ENCODE measurements at places on chromosomes 4 and X.

DNA sequence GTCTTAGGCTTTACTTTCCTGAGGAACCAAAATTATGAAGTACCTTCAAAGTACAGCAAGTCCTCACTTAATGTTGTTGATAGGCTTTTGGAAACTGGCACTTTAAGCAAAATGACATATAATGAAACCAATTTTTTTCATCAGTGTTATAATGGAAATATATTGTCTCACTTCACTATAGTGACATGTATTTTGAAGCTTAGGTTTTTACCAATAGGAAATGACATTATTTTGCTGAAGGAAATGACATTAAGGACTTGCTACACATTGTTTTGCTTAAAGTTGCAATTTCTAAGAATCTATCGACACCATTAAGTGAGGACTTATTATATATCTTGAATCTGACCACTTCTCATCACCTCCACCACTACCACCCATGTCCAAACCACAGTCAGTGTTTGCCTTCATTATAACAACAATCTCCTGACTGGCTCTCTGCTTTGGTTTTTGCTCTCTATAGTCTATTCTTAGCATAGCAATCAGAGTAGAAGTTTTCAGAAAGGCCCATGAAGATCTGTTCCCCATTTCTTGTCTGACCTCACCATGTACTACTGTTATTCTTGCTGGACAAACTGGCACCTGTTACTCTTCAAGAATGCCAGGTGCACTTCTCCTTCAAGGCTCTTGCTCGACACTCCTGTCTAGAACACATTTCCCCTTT lies 311.2 kb downstream of the BMPR1B start:
- no peak for DNase-seq

- no peak for DNase-seq
Observed at GRCh38 chr4:142030010-142030409, 393.6 kb downstream of the IL15 start.

- DNase-seq = peak; percentile 44
Observed at GRCh38 chrX:39759526-39760224, 338.1 kb downstream of the BCOR start.

DNA sequence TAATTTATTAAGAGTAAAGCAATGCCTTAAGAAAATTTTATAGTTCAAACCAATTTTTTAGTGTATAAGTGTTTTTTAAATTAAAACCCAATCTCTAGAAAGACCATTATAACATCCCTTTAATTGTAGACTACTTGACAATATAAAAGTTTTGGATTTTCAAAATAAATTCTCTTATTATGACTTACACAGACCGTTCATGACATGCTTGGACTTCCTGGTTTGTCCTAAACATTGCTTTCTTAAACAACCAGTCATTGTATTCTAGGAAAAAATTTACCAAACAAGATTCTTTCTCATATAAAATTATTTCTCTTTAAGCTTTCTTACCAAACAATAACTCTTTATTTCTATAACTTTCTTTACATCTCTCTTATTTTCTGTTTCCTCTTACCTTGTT lies 49.0 kb upstream of the CXorf51A start:
- DNase-seq = no peak

- no peak for DNase-seq
Observed at GRCh38 chr4:67700116-67700737, 728 bp downstream of the UBA6 start.

DNA sequence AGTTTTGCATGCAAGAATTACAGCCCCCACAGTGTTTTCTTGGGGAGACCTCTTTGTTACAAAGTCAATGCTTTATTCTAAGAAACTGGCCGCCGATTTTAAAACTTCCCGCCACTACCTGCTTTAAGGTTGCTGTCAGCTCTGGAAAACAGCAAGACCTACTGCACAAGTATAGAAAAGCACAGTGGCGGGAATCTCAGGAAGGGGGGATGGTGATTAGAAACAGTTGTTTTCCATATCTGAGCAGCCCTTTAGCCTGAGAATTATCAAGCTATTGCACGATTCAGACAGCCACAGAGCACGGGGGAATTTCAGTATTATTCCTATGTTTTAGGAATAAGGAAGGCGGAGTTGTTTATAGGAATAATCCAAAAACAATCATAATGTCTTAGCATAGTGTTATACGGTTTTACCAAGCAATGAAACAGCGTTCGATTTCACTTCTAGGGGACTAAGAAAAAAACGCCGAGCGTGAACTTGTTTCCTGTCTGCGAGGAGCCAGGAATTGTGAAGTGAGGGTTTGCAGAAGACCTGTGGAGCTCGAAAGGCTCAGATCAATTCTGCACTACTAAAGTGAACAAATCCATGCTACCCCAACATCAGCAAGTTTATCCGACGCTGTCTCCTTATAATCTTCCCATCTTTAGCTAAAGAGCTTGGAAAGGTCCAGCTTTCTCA lies 81.3 kb downstream of the HMGN5 start:
- DNase-seq = no peak

DNA sequence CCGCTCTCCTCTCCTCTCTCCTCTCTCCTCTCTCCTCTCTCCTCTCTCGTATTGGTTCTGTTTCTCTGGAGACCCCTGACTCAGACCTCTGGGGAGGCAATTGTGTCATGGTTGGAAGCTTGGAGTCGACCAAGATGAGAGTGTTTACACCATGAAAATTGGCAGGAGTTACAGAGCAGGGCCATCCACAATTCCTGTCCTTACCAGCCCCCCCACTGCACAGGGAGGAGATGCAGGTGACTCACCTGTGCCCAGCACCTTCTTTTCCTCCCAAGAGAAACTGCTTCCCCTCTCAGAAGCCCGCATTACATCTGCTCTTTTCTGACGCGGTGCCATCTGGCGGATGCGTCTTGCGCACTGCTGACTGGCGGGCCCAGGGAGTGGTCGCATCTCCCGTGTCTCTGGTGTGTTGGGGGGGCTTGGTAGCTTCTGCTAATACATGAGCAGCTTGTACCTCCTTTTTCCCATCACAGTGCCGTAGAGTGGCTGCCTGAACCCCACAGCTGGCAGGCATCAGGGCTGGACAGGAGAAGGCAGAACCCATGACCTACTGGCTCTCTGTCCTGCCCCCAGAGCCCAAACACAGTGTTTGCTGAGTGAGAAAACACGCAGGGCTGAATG lies 31.4 kb upstream of the GPR78 start:
- DNase-seq = no peak

DNA sequence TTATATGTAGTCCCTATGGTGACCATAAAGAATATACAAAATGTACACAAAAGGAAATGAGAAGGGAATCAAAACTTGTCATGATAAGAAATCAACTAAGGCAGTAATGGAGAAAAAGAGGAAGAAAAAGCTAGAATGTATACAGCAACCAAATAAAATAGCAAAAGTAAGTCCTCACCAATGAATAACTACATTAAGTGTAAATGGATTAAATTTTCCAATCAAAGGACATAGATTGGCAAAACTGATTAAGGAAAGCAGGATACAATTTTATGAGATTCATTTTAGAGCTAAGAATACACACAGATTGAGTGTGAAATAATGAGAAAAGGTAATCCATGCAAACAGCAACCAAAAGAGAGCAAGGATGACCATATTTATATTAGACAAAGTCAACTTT lies 157.4 kb downstream of the TET2 start:
- no peak for DNase-seq

- no peak for DNase-seq
Observed at GRCh38 chr4:19831644-19832285, 419.9 kb upstream of the SLIT2 start.

GRCh38 chrX:85992811-85993229 lies 54.5 kb downstream of the CHM start:
- DNase-seq = no peak

GRCh38 chrX:139640259-139640658 lies 67.7 kb downstream of the MCF2 start:
- DNase-seq = no peak

DNA sequence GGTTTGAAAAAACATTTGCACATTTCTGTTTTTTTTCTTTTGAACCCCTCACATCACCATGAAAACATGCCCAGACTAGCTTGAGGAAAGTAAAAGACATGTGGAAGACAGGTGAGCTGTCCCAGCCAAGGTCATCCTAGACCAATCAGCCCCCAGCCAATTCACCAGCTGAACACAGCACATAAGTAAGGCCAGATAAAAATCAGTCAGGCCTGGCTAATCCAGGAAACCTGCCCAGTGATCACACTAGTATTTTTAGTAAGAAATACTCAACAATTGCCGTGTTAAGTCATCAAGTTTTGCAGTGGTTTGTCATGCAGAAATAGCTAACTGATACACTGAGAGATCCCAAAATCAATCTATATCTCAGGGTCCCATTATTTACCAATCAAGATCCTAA lies 4.4 kb upstream of the SMR3A start:
- no peak for DNase-seq

GRCh38 chr4:30721185-30722091 lies 1.3 kb downstream of the PCDH7 start:
- peak; percentile 53 for DNase-seq

DNA sequence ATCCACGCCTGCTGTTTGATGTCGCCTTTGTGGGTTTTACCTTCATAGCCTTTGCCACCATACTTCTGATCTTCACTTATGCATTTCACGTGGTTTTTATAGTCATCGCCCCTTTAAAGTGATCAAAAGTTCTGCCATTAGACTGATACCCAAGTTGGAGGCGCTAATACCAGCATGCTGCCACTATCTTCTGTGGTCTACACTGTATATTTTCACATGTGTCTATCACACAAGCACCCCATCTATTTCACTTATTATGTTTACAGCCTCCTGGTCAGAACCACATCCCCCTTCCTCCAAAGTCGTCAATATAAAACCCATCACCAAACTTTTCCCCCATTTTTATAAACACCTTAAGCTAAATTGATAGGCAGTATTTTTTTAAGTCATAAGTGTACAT lies 8.2 kb downstream of the LYAR start:
- DNase-seq = no peak

- DNase-seq = no peak
Observed at GRCh38 chr4:119310826-119311225, 11.1 kb downstream of the FABP2 start.

- DNase-seq = no peak
Observed at GRCh38 chr4:174334628-174335027, 50.9 kb downstream of the CEP44 start.

DNA sequence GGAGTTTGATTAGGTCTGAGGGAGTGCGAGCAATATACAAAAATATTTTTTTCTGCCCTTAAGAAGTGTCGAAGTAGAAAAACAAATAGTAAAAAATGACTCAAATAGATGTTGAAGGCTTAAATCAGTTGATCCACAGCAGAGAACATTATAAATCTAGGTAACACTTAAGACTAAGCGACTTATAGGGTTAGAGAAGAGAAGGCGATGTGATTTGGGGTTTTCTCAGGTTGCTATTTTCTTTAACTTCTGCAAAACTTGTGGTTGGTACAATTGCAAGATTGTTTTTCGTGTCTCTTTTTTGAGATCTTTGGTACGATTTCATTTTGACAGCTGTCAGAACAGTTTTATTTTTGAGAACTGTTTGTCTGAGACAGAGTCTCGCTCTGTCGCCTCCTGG lies 1479.5 kb downstream of the PCDH7 start:
- DNase-seq = no peak

- no peak for DNase-seq
Observed at GRCh38 chrX:40524423-40524822, 56.3 kb upstream of the ATP6AP2 start.

DNA sequence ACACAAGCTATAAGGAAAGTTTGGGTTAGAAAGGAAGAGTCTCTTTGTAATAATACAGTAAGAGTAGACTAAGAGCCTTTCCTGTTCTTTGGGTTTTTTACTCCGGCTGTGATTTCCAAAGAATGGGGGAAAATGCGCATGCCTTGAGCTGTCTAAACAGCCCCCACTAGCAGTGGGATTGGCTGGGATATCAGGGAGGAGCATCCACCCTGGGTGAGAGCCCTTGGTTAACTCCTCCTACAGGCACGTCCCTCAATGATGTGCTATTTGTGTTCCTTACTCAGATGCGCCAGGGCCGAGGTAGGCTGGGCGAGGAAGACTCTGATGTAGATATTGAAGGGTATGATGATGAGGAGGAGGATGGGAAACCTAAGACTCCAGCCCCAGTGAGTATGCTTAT lies 74.0 kb upstream of the OGT start:
- DNase-seq = no peak

GRCh38 chrX:124954402-124954801 lies 365.3 kb upstream of the TEX13C start:
- DNase-seq = no peak

DNA sequence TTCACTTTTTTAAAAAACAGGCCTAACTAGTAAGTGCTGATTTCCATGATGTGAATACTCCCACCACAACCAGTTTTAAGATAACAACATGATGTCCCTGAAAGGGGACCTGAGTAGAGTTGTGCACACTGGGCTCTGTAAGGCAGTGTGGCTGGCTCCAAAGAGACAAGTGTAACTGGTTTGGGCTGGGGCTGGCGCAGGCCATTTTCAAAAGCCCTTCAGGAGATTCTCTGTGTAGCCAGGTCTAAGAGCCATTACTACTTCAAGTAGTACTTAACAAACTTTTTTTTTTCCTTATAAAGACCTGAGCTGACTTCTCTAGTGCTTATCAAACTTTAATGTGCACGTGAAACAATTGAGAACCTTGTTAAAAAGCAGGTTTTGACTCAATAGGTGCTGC lies 4.3 kb downstream of the QRFPR start:
- no peak for DNase-seq

DNA sequence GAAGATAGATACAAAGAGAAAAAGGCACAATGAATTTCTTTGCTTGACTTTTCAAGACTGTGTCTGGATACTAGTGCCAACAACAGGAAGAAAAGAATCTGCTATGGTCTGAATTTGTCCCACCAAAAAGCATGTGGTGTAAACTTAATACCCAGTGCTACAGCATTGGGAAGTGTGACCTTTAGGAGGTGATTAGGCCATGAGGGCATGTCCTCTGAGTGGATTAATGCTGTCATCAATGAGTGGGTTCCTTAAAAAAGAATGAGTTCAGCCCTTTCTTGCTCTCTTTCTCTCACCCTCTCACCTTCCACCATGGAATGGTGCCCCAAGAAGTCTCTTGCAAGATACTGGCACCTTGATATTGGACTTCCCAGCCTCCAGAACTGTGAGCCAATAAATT lies 155.7 kb upstream of the GPRIN3 start:
- DNase-seq = no peak

GRCh38 chrX:5051831-5052491 lies 1176.7 kb downstream of the NLGN4X start:
- peak; percentile 40 for DNase-seq

DNA sequence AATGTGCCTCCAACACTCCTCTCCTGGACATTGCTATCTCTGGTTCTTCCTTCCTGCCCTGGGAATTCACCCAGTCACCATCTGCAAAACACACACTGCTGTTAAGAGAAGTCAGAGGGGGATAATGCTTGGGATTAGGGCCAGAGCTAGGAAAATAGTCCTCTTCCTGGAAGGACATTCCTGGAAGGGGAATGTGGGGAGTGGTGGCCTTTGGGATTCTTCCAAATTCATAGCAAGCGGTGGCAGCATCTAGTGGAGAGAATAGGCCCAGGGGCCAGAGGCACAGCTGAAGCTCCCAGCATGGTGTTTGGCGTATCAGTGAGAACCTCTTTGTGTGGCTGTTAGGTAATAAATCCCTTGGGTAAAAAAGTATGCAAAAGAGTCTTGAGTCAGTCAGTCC lies 34.3 kb downstream of the SHROOM4 start:
- DNase-seq = no peak

- DNase-seq = no peak
Observed at GRCh38 chrX:104335756-104336155, 81.0 kb upstream of the ESX1 start.
